Pancreas (tissue), 10 donors: ENCODE measurements at places on chromosomes 7 and 10.

DNA sequence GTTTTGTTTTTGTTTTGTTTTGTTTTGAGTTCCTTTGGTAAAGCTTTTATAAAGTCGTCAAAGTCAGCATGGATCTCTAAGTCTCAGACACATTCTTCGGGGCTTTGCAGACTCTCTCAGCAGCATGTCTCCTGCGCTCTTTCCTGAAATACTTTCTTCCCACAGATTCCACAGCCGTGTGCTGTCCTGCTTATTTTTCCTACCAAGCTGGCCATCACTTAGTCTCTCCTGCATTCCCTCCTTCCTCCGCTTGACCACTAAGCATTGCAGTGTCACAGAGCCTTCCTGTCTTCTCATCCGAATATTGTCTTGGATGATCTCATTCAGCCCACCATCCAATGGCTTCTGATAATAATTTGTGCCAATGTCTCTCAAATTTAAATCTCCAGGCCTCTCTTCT lies 434.3 kb upstream of the C7orf33 start:
- no peak for DNase-seq

DNA sequence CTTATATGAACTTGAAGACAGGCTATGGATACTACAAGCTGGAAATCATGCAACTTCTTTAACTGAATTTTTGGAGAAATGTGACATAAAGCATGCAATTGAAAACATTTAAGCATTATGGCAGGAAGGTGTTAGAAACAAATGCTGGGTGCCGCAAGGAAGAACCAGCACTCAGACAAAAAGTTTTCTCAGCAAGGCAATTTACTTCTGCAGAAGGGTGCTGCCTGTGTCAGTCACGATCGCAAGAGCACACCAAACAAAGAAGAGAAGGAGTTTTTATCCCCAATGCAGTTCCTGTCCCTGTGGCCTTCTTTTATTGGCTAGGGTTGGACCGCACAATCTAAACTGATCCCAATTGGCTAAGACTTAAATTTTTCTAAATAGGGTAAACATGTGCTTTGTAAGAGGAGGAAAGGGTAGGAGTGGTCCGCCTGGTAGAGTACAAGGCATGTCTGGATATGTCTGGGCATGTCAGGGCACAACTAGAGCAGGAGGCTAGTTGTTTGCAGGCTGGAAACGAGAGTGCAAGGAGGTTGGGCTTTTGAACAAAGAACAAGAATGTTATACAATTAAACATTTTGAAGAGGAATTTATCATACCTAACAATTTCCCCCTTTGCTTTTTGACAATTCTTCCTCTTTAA lies 109.6 kb upstream of the FAM3C start:
- no peak for DNase-seq

GRCh38 chr7:81791568-81792518 lies 22.0 kb upstream of the HGF start:
- DNase-seq, result no peak

- no peak for DNase-seq
These were observed 49.6 kb downstream of the PLPP4 start for GRCh38 chr10:120506674-120507073.

DNA sequence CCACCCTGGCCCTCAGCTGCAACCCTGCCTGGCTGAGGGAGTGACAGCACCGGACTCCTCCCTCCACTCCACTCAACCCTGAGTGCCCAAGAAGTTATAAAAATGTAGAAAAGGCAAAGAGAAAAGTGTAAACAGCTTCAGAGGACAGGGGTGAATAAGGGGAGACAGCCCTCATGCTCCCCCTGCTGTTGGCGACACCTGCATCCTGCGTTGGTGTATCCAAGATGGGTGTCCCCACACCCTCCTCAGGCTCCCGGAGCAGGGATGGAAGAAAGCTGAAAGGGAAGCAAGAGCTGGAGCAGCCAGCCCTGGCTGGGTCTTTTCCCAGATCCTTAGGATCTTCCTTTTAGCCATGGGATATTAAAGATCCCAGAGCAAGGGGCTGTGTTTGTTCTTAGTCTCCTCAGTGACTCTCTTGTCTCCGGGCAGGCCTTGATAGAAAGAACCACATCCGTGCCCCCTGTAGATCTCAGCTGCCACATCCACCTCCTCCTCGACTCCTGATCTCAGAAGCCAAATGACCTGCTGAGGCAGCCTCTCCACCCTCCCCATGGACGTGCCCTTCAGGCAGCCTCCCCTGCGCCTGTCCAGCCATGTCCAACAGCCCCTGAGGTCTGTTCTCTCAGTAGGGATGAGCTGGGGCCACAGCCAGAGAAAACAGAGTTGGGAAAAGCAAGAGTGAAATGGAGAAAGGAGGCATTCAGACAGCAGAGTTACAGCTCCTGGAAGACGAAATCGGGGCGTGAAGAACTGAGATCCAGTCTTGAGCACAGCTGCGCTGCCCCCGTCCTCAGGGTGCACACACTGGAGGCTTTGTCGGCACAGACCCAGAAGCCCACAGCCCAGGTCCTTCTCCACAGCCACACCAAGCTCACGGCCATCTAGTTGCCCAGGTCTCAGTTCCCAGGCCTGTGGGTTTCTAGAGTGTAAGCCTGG lies 6.8 kb downstream of the FAM131B start:
- DNase-seq, result no peak

DNA sequence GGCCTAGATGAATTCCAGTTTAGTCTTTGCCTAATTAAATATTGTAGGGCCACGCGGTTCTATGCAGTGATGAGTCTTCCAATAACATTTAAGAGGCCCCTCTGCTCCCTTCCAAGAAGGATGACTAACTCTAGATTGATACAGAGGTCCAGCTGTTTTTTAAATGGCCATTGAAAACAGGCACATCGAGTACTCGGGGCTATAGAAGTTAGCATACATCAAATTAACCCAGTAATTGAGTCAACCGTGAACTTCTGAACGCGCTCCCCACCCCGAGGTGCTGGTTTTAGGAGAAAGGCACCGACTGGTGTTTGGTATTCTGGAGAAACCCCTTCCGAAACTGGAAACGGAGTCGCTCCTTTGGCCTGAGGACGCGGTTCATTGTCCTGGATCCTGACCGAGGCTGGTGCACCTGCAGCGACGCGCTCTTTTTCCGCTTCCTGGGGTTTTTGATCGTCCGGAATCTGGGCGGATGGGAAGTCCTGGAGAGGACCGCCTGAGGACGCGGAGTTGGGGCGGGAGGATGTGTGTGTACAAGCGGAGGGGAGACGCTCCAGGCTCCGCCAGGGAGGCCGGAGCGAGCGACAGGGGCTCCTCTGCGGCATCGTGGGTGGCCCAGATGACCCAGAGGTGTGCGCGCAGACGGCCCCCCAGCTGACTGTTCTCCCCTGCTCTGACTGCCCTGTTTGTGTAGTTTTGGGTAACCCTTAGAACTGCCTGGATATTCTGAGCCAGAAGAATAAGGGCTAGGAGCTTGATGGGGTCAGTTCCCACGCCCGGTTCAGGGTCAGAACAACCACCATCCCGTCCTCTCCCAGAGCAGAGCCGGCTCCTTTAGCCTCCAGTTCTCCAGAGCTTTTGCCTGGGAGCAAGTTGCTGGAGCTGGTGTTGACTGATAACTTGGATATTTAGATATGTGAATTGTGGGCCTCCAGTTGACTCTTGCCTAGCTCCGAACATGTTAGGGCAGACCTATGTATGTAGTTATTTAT lies 711 bp downstream of the FAM221A start:
- peak; percentile 77 for DNase-seq

DNA sequence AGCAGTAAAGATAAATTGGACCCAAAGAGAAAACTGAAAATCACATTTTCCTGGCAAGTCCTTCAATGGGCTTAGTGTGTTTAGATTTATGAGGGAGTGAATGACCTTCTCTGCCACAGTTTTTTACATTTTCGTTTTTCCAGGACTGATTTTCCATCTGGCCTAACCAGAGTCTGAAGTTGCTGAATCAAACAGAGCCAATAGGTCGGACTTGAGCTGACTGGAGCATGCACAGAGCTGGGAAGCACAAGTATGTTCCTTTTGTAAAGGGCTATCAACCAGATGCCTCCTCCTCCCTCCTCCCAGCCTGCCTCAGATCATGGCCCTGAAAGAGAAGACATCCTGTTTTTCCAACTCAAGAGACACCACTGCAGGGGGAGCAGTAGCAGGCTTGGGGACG lies 126.0 kb upstream of the ANKRD1 start:
- DNase-seq, result no peak
